CD4-positive, alpha-beta T cell treated with Interleukin-15 for 4 hours (primary cell): ENCODE measurements at places on chromosomes 6 and 20.

GRCh38 chr20:16474363-16474762, 98.9 kb downstream of the KIF16B start:
- no peak for DNase-seq

- no peak for DNase-seq
Measured at GRCh38 chr6:44064948-44065272, 62.3 kb downstream of the MRPL14 start.

GRCh38 chr20:11030351-11030750, 356.6 kb upstream of the JAG1 start:
- no peak for DNase-seq

DNA sequence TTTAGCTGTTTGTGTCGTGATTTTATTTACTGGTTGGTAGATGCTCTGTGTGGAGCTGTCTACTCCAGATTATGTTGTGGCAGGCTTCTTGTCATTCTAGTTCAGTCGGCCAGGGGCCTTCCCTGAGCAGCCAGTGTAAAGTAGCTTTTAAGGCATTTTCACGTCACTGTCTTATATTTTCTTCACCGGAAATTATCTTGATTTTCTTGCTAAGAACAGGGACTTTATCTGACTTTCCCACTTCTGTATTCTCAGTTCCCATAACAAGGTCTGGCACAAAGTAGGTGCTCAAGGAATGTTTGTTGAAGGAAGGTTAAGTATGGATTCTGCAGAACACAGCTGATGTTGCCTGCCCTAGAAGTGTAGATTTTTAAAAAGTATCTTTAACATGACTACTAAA, 868 bp downstream of the LTV1 start:
- no peak for DNase-seq

DNA sequence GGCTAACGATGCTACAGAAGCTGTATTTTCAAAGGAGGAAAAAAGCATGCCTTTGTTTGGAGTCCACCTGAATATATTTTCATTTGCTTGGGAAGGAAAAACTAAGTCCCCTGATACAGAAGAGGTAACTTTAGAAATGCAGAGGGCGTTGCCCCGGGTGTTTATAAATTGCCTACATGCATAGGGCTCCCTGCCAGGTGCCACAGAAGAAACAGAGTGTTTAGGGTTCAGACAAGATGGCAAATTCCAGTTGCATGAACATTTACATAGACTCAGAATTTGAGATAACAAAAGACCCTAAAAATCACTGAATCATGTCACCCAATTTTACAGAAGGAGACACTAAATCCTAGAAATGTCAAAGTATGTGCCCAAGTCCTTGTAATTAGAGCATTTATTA, 19.9 kb downstream of the RIN2 start:
- DNase-seq = no peak
